ENCODE measurements at places on chromosomes 2 and 18. TPM values are rescaled to one million over a fixed set of nuclear protein-coding genes. Genes with fewer than 3 reads are reported as not detected.

GRCh38 chr2:221371347-221371746, 200.8 kb downstream of the EPHA4 start:
- no peak for DNase-seq

DNA sequence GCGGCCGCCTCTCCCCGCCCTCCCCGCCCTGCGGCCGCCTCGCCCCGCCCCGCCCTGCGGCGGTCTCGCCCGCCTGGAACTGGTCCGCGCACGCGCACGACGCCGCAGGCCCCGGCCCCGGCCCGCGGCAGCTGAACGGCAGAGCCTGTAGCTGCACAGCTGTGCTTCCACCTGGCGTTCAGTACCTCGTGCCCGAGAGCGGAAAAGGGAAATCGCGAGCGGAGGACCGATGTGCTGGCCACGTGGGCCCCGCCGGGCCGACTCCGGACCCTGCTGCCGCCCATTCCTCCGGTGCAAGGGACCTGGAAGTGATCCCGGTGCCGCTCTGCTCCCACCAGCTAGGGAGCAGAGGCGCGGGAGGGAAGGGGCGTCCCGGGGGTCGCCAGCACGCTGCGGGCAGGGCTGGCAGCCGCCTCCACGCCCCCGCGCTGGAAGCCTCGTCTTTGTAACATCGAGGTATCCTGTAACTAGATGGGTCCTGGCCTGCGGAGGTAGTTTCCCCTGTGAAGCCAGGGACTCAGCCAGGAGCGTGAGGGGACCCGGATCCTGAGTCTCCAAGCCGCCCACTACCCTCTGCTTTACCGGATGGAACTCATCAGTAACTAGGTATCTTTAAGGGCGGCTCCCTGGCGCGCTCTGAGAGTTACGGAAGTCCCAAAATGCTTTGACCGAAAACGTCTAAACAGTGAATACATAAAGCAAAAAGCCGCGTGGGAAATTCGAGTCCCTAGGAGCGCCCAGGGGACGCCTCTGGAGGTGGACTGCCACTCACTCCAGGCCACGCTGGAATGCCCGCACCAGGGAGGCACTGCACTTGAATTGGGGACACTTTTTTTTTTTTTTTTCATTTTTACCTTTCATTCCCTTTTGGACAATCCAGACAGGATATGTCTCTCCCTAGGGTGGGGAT, 704 bp upstream of the ODC1 start:
- peak; percentile 87 for DNase-seq

GRCh38 chr2:208698114-208698513, 291.5 kb downstream of the PTH2R start:
- no peak for DNase-seq

DNA sequence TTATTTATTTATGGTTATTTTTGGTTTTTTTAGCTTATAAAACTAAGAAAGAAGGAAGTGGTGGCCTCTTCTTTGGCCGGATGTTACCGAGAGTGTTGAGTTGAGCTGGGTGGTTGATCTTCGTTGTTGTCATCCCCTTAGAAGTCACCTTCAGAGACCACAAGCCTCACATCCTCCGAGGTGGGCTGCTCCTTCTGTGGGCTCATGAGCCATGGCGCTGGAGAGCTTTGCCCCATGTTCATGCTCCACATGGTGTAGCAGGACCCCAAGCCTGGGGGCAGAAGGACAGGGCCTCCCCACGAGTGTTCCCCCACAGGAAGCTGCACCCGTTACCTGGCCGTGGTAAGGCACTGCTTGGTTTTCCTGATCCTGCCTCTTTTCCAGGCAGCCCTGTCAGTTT, 23.4 kb downstream of the SNTG2 start:
- no peak for DNase-seq

GRCh38 chr2:42085706-42086487, 38.1 kb downstream of the PKDCC start:
- DNase-seq = no peak

DNA sequence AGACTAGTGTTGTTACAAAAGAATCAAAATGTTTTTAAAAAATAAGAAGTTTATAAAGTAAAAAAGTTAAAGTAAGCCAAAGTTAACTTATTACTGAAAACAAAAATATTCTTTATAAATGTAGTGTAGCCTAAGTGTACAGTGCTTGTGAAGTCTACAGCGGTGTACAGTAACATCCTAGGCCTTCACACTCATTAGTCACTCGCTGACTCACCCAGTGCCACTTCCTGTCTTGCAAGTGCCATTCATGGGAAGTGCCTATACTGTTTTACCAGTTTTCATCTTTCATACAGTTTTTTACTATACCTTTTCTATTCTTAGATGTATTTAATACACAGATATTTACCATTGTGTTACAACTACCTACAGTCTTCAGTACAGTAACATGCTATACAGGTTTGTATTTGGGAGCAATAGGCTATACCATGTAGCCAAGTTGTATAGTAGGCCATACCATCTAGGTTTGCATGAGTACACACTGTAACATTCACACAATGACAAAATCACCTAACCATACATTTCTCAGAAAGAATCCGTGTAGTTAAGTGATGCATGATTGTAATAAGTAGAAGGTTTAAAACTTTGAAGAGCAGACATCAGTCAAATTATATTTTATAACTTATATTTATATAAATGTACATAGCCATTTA, 13.4 kb downstream of the SERPINB7 start:
- no peak for DNase-seq

DNA sequence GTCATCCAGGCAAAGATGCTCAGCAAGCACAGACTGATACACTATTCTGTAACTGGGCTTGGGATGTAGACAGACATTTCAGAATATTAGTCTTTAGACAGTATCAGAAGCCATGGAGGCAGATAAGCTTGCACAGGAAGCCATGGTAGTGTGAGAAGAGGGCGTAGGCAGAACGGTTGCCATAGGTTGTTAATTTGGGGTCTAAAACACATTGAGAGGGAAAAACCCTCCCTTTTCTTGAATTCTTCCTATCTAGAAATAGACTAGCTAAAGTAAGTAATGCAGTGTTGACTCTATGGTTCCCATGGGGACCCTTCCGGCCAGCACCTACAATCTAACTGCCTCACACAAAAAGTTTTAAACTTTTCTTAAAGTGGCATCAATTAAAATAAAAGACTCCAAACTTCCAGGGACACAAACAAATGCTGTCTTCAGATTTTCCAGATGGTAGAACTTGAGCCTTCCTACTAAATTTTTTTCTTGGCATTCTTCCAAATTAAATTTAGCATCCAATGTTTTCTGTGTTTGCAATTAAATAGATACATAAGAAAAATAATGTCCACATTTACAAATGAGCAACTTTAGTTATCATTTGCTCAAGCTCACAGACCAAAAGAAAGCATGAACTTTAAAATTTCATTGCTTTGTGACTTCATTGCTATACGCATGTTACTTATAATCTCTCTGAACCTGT, 1.9 kb downstream of the PRKRA start:
- no peak for DNase-seq

DNA sequence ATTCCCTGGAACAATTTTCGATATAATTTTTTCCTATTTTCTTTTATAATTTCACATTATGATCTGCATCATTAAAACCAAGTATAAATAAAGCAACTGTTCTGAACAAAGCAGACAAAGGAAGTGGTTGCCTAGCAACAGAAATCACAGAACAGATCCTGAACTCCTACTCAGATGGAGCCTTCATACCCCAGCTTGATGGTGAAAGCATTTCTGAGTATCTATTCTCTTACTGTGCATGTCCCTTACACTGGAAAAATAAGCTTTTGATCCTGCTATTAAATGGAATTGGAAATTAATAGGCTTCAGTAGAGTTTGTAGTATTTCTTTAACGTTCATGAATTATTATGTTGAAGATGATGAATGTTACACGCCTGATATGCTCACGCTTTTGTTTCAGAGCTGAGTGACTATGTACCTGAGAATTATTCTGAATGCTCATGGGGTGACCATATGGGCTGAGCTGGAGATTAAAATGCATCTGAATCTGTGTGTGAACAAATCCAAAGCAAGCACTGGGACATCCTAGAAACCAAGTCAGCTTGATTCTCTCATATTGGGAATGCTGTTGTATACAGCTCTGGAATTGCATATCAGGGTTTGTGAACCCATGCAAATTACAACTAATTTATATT, 254.0 kb downstream of the KCNJ3 start:
- DNase-seq = no peak

DNA sequence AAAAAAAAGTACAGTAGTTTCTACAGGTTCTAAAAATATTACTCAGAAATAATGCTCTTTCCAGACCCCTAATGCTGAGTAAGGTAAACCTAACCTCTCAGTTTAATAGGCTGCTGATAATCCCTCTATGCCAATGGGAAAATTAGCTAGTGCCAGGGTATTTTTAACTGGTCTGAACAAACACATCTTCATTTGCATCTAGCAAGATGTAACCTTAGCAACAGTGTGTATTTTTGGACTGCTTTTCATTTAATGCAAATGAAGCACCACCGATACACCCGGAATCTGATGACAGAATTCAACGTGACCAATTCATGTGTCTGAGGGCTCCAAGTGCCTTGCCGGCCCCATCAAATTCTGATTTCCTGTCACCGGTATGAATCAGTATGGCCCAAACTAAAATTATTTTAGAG, 47.4 kb upstream of the CYRIA start:
- DNase-seq = no peak

GRCh38 chr2:196331143-196331542, 159.8 kb upstream of the STK17B start:
- no peak for DNase-seq

DNA sequence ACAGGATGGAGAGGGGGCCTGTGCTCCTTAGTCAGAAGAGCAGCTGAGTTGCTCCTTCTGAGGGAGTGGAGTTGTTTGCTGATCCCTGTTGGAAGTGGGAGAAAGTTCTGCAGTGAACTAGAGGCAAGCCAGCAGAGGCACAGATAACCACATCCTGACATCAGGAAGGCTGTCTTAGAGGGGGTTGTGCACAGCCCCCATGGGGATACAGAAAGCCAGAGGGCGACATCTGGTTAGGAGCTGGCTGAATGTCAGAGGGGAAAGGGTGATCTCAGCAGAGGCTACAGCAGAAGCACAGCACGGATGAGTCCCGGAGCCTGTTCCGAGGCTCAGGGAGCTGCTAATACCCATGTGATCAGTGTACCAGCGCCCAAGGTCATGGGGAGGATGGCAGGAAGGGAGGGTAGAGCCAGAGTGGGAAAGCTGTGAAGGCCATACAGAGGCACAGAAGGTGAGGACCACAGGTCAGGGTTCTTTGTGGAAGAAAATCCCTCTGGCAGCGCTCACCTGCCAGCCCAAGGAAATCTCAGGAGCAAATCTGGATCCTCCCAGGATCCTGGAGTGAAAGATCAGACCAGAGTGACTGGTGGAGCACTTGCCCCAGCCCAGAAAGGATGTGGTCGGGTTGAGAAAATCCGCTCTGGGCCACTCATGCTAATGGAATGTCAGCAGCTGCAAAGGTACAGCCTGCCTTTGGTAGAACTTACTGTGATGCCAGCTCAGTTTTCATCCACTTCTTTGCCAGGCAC, 111.8 kb downstream of the STPG4 start:
- peak; percentile 63 for DNase-seq

DNA sequence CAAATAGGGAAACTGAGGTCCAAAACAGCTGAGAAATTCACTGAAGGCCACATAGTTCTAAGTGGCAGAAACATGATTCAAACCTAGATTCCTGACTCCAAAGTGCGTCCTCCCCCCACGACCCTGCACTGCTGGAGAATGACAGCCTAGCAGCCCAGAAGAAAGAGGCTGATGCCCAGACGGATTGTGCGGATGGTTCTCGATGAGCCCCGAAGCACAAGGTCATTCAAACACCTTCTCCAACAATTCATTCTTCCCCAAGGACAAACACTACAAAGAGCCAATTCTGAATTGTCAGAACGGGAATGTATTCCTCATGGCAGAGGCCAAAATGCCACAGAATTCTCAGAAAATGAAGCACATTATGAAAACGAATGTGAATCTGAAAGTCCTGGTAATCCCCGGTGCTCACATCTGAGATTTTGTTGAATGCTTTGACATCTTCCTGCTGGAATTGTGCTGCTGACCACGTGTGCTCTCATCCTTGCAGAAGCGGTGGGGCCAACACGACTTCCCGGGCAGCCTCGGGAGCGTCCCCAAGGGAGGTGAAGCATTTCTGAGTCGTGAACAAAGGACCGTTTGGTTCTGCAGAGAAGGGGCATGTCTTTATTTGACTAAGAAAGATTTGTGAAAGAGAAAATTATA, 337.0 kb downstream of the EIPR1 start:
- DNase-seq = no peak

- no peak for DNase-seq
Observed at GRCh38 chr2:39247512-39248043, 3.8 kb upstream of the CDKL4 start.

DNA sequence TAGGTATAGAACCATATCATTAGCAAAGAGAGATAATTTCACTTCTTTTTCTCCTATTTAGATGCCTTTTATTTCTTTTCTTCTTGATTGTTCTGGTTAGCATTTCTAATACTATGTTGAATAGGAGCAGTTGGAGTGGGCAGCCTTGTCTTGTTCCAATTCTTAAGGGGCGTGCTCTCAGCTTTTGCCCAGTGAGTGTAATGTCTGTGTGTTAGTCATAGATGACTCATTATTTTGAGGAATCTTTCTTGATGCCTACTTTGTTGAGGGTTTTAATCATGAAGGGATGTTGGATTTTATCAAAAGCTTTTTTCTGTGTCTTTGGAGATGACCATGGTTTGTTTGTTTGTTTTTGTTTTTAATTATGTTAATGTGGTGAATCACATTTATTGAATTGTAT, 1453.1 kb upstream of the SLC39A10 start:
- no peak for DNase-seq

- DNase-seq = no peak
Observed at GRCh38 chr18:48741866-48742265, 203.0 kb downstream of the CTIF start.

SNED1 gene
- 19.7 TPM for total RNA-seq

GCG gene
- not detected for total RNA-seq

ALPP gene
- not detected for total RNA-seq

EFR3B gene
- total RNA-seq = not detected

HOXD11 gene
- total RNA-seq = not detected

SCYGR4 gene
- total RNA-seq = not detected

VAMP5 gene
- 85.4 TPM for total RNA-seq

DOK6 gene
- 9.5 TPM for total RNA-seq

SPATA3 gene
- not detected for total RNA-seq

YWHAQ gene
- 266 TPM for total RNA-seq

BCL2 gene
- 16.1 TPM for total RNA-seq

LYPD6 gene
- 0.29 TPM for total RNA-seq
